Activated T-helper 9 cell treated with anti-CD3 and anti-CD28 coated beads, Interleukin-2, amount 50 U/mL, for 16 hours (primary cell): ENCODE measurements at places on chromosomes 4 and X.

- DNase-seq: no peak
These were observed 815.4 kb upstream of the PCDH10 start for GRCh38 chr4:132333724-132334047.

DNA sequence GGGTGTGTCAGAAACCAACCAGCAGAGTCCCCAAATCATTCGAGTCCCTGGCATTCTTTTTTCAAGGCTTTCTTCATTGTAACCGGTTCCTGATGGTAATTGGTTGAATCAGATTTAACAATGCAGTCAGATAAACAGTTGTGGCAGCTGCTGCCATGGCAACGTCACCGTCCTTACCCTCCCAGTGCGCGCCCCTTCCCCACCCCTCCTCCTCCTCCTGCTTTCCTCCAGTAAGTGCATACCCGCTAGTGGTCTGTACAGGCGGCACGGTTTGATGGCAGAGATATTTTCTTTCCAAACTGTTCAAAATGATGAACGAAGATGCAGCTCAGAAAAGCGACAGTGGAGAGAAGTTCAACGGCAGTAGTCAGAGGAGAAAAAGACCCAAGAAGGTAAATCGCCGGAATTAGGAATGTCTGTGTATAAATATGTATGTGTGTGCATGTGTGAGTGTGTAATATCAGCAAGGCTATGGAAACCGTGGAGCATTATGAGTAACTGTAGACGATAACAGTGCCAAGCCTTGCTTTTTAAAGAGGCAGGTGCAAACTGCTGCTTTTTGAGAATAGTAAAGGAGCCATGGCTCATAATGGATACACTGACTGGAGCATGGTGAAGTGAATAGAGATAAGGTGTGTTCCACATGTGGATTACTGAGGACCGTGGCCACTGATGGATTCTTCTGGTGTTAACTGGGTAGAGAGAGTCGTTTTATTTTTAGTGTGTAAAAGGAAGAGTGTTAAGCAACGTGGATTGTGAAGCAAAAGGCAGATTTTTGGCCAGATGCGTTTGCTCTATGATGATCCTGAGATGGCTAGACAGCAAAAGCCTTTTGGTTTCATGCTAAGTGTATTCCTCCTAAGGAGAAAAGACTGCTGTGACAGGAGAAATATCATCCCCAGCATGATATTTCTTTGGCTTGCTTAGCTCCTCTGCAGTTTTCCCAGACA is at the start of gene ANK2:
ANK2 (plus strand) TSS at position 233 of the 950 bp plus-strand sequence; CDS start at position 309, 76 bp downstream.
- DNase-seq: no peak

DNA sequence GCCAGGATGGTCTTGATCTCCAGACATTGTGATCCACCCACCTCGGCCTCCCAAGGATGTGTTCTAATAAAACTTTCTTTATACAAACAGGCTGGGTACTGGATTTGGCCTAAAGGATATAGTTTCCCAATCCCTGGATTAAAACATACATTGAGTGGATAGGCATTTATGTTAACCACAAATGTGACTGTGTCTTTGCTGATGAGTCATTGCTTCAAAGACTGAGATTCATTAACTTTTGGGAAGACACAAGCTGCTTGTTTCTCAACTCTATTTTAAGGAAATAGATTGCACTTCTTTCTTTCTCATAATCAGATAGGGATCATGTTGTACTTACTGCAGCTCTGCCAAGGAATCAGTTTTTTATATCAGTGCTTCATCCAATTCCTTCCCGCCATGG is 131.3 kb upstream of the AGA start:
- no peak for DNase-seq

- DNase-seq: no peak
These were observed 32.9 kb downstream of the HOPX start for GRCh38 chr4:56648021-56648823.

- DNase-seq: no peak
These were observed 4.7 kb upstream of the SRPK3 start for GRCh38 chrX:153776120-153776599.

- no peak for DNase-seq
These were observed 232.1 kb downstream of the DCLK2 start for GRCh38 chr4:150310159-150310895.

- DNase-seq: no peak
These were observed 78.3 kb downstream of the CLDN34 start for GRCh38 chrX:10045327-10046000.

GRCh38 chrX:5617666-5618065 is 611.0 kb downstream of the NLGN4X start:
- DNase-seq: no peak

DNA sequence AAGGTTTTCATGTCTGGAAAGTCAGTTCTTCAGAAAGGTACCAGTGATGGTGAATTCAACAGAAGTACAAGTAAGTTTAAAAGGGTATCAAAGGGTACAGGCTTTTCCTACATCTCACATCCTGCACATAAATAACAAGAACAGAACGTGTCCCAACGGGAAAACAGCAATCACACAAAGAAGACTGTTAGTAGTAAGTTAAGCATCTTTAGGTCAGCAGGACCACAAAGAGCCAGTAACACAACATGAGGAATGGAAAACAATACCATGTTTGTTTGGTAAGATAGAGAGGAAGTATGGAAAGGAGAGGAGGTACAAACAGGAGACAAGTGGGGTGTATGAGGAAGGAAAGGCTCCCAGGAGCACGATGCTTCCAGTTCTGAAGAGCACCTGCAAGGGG is 43.2 kb downstream of the SAT1 start:
- no peak for DNase-seq

DNA sequence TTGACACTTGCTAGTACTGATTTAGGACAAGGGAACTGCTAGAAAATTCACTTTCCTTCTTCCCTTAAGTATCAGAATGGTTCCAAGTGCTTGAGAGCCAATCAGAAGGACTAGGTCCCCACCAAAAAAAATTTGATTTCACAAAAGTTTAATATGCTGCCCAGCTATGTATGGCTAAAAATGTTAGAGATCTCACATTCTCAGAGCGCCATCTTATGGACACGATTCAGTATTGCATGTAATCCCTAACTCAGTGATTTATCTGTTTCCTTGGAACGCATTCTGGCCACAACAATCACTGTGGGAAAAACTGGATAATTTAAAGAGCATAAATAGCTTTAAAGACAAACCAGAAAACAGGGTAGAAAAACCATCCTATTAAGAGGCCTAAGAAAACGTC is 255.1 kb upstream of the GPC4 start:
- DNase-seq: no peak

- DNase-seq: no peak
These were observed 3.5 kb downstream of the HUWE1 start for GRCh38 chrX:53682885-53683555.

DNA sequence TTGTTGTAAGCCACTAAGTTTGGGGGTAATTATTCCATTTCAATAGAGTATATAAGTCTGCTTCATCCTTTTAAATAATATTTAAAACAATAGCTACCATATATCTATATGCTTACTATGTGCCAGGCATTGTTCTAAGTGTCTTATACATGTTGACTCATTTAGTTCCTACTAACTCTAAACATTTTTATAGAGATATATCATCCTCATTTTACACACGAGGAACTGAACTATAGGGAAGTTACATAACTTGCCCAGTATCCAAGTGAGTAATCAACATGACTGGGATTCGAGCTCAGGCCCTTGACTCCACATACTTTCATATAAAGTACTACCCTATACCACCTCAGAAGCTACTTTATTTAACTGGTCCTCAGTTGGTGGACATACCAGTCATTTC is 175.3 kb upstream of the RAI2 start:
- no peak for DNase-seq

- DNase-seq: no peak
These were observed 209.1 kb upstream of the FAT1 start for GRCh38 chr4:186932631-186933187.

DNA sequence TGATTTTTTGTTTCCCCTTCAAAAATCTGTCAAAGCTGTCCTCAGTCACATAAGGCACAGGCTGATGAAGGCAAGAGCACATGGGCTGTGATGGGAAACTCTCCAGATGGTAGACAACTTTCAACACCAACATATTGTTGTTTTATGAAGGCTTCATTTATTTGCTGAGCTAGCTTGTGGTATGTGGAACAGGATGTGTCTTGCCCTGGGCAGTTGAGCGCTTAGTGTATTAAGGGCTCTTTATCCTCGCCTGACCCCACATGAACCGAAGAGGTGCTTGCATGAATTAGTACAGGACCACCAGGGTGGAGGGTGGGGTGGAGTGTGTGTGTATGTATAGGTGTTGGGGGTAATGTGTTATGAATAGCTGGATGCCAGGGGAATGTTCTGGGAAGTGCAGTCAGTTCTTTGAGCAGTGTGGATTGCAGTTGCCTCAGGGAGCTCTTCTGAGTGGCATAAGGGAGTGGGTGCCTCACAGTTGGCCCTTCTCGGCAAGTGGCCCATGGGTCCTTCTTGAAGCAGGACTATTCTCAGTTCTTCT is 103.1 kb downstream of the PHEX start:
- DNase-seq: no peak

GRCh38 chr4:6383009-6383404 is 89.4 kb downstream of the PPP2R2C start:
- DNase-seq: no peak

DNA sequence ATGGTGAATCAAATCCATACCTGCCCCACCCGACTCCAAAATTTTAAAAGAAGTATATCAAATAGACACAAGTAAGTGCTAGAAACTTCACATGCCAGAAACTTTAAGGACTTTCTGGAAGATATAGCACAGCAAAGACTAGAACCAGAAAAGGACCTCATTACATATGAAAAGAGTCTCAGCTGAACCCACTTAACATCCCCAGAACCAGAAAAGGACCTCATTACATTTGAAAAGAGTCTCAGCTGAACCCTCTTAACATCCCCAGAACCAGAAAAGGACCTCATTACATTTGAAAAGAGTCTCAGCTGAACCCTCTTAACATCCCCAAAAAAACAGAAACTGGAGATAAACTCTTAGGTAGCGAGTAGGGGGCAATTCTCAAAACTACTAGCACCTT is 32.3 kb downstream of the STPG2 start:
- no peak for DNase-seq

DNA sequence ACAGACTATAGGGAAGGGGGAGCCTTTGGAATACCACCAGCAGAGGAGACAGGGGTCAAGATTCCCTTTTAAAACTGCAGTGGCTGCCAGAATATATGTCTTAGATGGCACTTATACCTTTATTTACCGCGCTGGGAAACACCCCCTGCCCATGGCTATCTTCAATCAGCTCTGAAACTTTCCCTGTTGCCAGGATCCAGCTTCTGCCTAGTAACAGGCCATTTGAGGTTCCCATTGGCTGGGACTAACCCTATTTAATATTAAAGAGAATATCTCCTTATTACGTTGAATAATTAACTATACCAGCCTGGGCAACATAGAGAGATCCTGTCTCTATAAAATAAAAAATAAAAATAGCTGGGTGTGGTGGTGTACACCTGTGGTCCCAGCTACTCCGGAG is 23.8 kb downstream of the SOWAHB start:
- DNase-seq: no peak

- DNase-seq: no peak
These were observed 92.7 kb downstream of the PJA1 start for GRCh38 chrX:69072486-69073006.

GRCh38 chrX:109936114-109936513 is 66.8 kb upstream of the TMEM164 start:
- DNase-seq: no peak

GRCh38 chr4:112374850-112375249 is 77.7 kb downstream of the ALPK1 start:
- DNase-seq: no peak

DNA sequence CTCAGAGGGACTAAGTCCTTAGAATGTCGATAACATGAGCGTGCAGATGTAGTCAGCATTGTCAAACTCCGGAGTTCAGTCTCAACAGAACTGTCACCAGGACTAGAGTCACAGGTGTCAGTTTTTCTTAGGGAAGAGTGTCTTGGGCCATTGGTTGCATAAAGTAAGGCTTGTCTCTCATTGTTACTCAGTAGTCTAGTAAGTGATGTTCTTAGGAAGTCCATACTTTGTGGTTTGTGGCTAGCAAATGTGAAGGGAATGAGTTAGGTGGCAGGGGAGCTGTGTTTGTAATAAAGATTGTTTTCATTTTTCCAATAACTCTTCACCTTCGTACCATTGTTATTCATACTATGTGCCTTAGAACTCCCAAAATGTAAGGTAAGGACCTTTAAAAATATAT is 119.6 kb downstream of the AFF2 start:
- DNase-seq: no peak

DNA sequence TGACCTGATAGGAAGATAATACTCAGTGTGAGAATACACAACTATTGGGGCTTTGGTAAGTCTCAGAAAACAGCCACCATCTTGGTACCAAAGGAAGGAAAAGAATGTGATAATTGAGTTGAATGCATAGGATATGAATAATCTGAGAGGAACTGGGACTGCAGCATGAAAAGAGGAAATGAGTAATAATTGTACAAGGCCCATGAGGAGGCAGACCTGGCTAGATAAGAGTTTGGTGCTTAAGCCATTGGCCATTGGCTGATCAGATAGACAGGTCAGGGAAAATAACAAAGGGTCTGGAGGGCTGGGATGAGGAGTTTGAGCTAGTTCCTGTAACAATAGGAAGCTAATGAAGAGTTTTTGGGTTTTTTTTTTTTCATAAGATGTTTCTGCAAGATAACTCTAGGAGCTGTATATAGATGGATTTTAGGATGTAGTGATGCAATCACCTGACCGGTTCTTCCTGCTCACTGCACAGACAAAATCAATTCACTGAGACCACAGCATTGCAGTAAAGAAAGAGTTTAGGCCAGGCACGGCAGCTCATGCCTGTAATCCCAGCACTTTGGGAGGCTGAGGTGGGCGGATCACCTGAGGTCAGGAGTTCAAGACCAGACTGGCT is 5.3 kb upstream of the TRMT2B start:
- DNase-seq: no peak

GRCh38 chrX:123965712-123966111 is 4.2 kb downstream of the STAG2 start:
- no peak for DNase-seq

DNA sequence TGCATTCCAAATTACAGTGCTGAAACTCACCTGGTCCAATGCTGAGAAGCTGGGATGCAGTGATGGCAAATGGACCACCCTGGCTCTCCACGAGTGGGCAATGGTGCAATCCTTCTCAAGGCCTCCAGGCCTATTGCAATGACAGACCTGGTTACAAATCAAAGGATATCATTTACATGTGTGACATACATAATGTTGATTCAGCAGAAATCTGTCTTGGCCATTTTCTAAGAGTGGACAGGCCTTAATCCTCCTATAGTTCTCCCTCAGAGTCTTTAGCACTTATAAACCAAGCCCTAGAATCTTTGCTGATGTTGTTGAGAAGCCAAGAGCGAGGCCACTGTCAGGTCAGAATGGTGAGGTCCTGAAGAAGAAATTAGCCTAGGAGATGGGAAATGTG is 17.1 kb downstream of the LRAT start:
- no peak for DNase-seq

GRCh38 chr4:14827111-14827510 is 175.2 kb upstream of the CPEB2 start:
- DNase-seq: no peak

GRCh38 chr4:102791318-102791835 is 30.6 kb upstream of the MANBA start:
- no peak for DNase-seq
